Motor neuron (in vitro differentiated cells): ENCODE measurements at places on chromosomes 2 and 18. TPM values are rescaled to one million over a fixed set of nuclear protein-coding genes. Genes with fewer than 3 reads are reported as not detected.

DNA sequence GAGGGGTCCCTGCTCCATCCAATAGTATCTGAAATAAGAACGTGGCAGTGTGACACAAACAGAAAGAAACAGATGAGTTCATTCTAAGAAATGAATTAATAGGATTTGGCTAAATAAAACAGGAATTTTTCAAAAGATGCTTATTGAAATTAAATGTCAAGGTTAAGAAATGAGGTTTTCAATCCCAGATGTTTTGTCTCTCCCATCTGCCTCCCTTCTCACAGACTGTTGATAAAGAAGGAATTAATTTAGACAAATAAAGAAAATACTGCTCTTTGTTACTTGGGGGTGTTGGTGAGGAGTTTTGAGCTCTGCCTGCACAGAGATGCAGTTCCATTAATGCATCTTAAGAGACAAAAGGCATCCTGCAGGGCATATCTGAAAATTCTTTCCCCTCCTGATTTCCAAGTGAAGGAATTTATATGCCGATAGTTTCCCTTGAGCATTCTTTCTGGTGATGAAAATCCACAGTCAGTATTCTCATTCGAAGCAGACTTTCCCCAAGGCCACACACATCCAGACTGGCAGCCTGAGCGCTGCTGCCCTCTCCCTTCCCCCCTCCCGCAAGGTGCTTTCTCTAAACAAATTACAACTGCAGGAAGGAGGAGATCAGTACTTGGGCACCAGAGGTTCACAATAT, 385.4 kb upstream of the RND3 start:
- peak; percentile 80 for ATAC-seq

GRCh38 chr2:2992634-2993033, 385.0 kb downstream of the EIPR1 start:
- no peak for ATAC-seq

DNA sequence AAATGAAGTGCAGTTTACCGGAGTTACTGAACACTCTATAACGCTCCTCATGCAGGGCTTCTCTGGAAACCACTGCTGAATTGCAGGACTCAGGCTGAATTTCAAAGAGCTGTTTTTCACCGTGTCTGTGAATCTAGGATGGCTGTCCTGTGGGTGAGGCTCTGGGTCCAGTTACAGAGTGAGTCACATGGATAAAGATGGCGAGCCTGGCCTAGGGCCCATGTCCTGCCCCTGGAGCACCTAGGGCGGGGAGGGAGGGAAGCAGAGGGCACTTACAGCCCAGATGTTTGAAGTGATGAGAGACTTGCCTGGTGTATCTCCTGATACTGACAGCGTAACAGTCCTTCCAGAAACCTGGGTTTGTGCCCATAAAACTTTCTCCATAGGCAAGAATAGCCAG, 583.0 kb downstream of the IRS1 start:
- no peak for ATAC-seq

Gene CEBPZOS
- total RNA-seq, result 39.2 and 43.3 TPM in 2 replicates

Gene FTCDNL1
- 3.7 and 4.0 TPM in 2 replicates for total RNA-seq

Gene PCARE
- 0.05 and 0.13 TPM in 2 replicates for total RNA-seq

DNA sequence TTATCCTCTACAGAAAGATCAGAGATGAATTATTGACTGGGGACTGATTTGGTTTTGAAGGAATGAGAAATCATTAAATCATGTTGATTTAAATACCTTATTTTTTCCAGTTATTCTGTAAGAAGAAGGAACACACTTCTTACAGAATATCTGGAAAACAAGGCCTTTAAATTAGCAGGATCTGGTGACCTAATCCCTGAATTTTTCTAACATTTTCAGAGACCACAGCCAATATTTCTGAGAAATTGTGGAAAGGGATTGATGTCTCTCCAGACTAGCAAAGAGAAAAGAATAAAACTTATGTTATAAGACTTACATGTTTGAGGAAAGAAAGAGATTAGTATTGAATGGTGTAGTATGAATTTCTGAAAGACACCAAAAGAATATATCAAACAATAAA, 104.0 kb downstream of the KCNE4 start:
- no peak for ATAC-seq

Gene LANCL1
- total RNA-seq, result 27.2 and 27.8 TPM in 2 replicates

DNA sequence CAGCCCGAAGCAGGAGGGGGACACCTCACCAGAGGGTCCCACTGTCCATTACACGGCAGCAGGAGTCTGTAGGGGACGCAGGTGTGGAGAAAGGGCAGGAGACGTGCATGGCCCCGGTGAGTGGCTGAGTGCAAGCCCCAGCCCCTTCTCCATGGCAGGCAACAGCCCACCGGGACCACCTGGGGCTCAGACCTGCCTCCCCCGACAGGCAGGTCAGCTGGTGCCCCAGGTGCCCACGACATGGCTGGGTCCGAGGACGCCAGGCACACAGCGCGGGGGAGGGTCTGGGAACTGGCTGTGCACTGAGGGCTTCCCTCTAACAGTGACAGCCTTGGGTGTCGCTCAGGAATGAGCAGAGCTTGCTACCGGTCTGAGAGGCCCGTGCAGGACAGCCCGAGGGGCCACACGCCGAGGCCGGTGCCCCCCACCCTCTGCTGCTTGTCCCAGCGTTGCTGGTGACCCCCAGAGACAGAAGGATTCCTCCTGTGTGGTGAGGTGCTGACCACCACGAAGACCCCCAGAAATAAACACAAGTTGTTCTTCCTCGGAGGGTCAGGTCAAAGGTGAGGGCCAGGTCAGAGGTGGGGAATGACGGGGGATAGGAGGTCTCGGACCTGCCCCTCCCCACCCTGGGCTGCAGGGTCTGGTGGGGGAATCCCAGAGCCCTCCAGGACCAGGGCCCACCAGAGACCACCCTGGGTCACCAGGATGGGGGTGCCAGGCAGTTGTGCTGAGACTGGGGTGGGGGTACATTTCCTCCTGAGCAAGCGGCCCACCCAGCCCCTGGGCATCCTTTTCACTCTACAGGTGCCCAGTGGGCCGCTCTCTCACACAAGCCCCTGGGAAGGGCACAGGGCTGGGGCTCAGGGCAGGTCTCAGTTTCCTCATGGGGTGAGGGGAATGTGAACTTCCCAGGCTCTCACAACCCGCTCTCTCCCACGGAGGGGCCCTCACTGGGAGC, 50.6 kb downstream of the SLC66A2 start:
- no peak for ATAC-seq

DNA sequence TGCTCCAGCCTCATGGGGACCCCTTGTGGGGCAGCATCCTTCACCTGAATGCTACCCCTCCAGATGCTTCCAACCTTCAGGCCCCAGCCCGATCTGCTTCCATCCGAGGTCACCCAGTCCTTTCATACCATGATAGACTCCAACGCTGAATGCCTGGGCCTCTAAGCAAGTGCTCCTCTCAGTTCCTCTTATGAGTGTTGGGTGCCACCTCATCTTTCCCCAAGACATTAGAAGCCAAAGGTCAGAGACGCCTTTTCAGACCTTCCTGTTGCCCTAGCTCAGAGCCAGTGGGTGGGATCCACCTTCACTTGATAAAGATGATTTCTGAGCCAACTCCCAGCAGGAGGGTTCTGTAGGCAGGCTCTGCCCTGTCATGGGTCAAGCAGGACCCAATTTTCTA, 174.5 kb upstream of the MGAT5 start:
- no peak for ATAC-seq

Gene BMP10
- total RNA-seq, result 0.22 TPM in 1 of 2 replicates, not detected in the other

- no peak for ATAC-seq
Observed at GRCh38 chr2:69619725-69620124, 23.8 kb downstream of the AAK1 start.

DNA sequence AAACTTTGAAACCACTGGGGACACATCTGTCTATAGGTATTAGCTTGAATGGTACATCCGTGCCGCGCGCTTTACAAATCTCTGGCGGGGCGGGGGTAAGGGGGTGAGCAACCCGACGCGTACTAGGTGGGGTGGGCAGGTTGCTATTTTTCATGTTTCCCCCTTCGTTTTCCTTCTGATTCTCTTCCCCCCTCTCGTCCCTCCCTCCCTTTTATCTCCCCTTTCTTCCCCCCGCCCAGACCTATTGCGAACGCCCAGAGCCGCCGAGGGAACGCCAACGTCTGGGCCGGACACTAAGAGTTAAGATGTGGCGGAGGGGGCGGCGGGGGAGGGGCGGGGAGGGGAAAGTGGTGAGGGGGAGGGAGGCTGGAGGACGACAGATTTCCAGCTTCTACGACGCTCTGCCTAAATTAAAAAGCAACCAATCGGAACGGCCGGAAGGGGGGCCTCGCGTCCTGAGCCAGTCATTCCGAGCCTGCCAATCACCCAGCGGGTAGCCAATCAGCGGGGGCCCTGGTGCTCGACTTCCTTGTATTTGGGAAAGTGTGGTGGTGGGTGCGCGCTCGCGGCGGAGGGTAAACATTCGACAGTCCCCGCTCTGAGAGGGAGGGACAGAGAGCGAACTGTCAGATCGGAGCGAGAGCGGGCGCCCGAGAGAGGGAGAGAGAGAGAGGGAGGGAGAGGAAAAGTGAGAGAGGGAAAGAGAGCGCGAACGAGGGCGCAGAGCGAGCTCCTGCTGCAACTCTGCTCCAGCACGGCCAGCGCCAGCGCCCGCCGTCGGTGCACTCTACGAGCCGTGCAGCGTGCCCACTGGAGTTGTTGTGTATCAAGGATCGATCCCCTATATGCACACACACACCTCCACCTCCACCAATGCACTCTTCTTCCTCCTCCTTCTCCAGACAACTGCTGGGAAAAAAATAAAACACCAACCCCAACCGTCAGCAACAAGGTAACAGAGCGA, at the start of gene POU3F3:
Gene POU3F3 (plus strand): TSS at position 582 of the 964 bp plus-strand sequence. CDS start 1,396 bp downstream, outside the sequence.
- ATAC-seq, result peak; percentile 77

DNA sequence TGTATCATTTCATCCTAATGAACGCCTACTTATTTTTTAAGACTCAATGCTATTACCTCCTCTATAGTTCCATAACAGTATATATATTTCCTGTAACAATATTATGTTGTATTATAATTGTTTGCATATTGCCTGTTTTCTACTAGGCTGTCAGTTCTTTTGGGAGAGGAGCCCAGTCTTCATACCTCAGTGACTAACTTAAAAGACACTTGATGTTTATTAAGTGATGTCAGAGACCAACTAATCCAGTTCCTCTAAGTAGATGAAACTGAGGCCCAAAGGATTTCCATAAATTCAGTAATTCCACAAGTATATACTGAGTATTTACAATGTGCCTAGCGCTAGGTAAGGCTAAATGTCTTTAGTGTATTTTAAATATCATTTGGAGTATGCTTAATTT, 48.9 kb upstream of the AAK1 start:
- ATAC-seq, result no peak

Gene DES
- 1.0 and 1.3 TPM in 2 replicates for total RNA-seq

Gene ZEB2
- total RNA-seq, result 56.1 and 59.6 TPM in 2 replicates

Gene ASNSD1
- 44.3 and 48.1 TPM in 2 replicates for total RNA-seq
